ENCODE measurements at places on chromosomes 13 and 19.

- DNase-seq = no peak
Observed at GRCh38 chr19:8034178-8034525, 18.4 kb upstream of the CCL25 start.

DNA sequence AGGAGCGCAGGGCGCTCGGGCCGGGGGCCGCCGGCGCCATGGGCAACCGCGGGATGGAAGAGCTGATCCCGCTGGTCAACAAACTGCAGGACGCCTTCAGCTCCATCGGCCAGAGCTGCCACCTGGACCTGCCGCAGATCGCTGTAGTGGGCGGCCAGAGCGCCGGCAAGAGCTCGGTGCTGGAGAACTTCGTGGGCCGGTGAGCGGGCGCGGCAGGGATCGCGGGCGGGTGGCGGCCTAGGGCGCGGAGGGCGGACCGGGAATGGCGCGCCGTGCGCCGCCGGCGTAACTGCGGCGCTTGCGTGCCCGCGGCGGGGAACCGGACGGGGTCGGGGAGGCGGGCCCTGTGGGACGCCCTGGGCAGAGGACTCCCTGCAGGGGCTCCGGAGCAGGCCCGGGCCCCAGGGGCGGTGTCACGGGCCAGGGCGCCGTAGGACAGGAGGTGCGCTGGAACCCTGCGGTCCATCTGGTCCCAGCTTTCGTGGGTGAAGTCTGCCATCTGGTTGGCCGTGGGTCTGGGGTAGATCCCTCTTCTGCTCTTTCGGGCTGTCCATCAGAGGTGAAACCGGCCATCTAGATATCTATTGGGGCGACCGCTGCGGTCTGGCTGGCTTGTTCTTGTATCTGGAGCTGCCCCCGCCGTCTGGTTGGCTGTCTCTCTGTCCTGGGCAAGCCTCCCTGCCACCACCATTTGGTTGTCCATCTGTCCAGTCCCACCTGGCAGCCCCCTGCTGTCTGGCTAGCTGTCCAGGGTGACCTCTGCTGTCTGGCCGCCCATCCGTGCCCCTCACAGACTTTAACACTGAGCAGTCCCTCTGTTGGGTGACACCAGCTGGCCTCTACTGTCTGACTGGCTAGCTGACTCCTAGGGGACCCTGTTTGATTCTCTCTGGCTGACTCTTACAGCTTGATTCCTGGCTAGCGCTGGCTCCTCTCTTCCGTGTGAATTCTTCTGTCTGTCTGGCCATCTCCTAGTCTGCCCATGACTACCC lies 622 bp downstream of the DNM2 start:
- peak; percentile 42 for DNase-seq

GRCh38 chr13:97395447-97396136 lies 38.4 kb upstream of the RAP2A start:
- DNase-seq = no peak

GRCh38 chr13:71851498-71852409 lies 15.2 kb downstream of the DACH1 start:
- DNase-seq = no peak

Measured in stimulated activated CD8-positive, alpha-beta memory T cell treated with anti-CD3 and anti-CD28 coated beads, Interleukin-4, amount 100 ng/mL, for 24 hours (primary cell).